Dermis microvascular lymphatic vessel endothelial cell (primary cell): ENCODE measurements at places on chromosomes 5 and 9. TPM values are rescaled to one million over a fixed set of nuclear protein-coding genes. Genes with fewer than 3 reads are reported as not detected.
A peak's percentile ranks its signal among the peaks of the same experiment; 100 is the strongest.

GRCh38 chr9:114261987-114262386, 60.9 kb upstream of the ORM1 start:
- DNase-seq: no peak

DNA sequence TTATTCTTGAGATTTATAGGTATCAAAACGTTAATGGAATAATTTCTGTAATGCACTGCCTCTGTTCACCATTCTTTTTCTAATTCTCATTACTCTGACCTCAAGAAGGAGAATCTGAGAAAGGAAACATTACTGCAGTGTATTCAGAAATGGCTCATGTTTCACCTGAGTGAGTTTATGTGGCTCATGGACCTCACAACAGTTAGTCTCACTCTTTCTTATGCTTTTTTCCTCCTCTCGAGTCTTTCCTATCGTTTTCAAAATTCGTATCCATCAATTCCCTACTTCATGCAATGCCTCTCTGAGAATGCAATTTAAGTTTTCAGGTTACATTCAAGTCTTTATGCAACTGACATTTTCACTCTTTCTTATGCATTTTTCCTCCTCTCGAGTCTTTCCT, 9.6 kb downstream of the CDH10 start:
- DNase-seq: no peak

IRX2 gene
- under 0.01 and 1.5 TPM in 2 replicates for total RNA-seq

FOXD4L4 gene
- total RNA-seq: 0.13 TPM in 1 of 2 replicates, not detected in the other

- DNase-seq: no peak
These were observed 710.4 kb downstream of the IRX1 start for GRCh38 chr5:4306057-4306456.

SLC46A2 gene
- not detected in 2 replicates for total RNA-seq

DNA sequence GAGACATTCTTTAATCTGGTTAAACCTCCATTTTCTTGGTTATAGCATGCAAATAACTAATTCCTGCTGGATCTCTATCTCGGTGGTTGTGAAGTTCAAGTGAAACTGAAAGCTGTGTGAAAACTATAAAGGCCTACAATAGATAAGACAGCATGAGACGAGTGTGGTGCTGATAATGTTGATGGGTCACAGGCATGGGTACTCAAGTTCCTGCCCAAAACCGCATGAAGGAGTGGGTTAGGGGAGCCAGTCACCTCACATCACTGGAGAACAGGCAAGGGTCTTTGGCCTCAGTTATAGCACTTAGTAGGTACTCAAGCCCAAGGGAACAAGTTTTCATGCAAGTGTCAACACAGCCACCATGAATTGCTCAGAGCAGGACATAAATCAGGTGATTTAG, 16.7 kb downstream of the HMHB1 start:
- no peak for DNase-seq

TAF11L9 gene
- total RNA-seq: not detected in 2 replicates

ANKRD31 gene
- total RNA-seq: under 0.01 TPM in 1 of 2 replicates, not detected in the other

DNA sequence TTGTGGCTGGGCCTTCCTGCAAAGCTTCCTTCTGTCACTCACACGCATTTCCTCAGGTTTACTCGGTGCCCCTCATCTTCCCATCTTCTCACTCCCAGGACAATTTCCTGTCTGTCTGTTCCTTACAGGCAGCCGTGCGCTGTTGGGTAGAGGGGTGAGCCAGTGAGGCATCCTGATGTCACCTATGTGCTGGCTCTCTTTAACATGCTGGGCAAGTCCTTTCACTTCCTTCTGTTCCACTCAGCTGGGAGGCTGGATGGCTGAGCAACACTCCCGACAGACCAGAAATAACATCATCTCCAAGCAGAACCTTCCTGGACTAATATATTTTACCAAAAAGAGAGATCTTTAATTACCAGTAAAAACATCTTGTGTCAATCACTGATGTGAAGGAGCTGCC, 103.0 kb downstream of the HSD17B3 start:
- DNase-seq: no peak

GRCh38 chr9:125337236-125337635, 75.6 kb downstream of the GAPVD1 start:
- no peak for DNase-seq

SAPCD2 gene
- total RNA-seq: 5.1 and 10.3 TPM in 2 replicates

DNA sequence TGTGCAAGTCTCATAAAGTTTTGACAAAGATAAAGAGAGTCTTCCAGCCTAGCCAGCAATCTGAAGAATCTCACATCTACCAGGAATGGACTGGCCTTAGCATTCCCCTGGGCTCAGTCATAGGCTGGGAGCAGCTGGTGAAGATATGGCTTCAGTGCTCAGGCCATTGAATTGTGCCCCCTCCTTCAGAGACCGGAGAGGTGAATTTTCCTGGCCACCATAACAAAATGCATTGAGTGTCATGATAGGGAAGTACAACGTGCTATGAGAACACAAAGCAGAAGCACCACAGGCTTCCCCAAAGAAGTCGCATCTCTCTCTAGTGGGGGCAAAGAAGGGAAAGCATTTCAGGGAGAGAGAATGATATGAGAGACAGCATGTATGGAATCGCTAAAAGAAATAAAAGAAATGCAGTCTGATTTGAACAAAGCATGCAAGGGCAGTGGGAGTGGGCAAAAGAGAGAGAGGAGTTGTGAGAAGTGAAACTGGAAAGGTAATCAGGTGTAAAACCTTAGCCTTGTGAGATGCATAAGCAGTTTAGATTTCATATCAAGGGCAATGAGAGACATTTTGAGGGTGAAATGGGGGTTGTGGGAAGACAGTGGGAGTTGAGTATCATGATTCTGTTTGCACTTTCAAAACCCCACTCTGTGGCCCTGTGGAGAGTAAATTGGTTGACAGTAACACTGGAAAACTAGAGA, 57.1 kb upstream of the NMUR2 start:
- DNase-seq: no peak

GRCh38 chr9:2469681-2470221, 151.8 kb upstream of the VLDLR start:
- no peak for DNase-seq

DOCK8 gene
- 3.3 and 4.4 TPM in 2 replicates for total RNA-seq

DNA sequence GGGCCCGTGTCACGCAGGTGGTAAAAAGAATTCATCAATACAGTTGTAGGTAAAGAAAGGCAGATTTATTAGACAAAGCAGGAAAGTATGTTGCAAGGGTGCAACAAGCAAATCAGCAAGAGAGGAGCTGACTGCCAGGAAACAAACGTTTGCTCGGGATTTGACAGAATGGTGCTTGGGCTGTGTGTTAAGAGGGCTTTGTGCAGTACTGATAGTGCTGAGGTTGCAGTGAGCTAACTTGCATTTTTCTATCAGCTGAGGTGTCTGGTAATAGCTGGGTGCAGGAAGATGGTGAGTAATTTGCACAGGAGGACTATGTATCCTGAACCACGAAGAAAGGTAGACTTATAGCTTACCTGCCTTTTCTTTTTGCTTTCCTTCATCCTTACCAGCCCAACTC, 3.9 kb upstream of the RARS1 start:
- no peak for DNase-seq

GRCh38 chr9:88508326-88508725, 26.7 kb upstream of the NXNL2 start:
- DNase-seq: no peak

SMIM33 gene
- total RNA-seq: under 0.01 TPM in 1 of 2 replicates, not detected in the other

- no peak for DNase-seq
These were observed 63.9 kb downstream of the C9orf152 start for GRCh38 chr9:110143950-110144545.

PCDHGB5 gene
- total RNA-seq: 6.4 and 9.7 TPM in 2 replicates

SEMA5A gene
- total RNA-seq: under 0.01 and 0.13 TPM in 2 replicates

DNA sequence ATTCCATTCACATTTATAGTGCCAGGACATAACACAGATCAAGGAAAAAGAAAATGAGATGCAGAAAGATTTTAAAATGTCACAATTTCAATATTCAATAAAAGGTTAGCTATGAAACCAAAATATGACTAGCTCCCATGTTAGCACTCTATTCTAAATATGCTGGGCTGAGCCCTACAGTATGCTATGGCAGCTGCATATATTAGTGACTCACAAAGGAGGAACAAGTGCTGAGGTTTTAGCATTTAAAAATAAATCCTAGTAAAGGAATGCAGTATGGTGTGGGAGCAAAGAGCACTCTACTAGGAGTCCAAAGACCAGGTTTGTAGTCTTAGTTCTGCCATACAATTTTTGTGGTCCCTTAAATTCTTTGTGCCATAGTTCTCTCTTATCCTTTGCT, 118.4 kb downstream of the OXCT1 start:
- no peak for DNase-seq

GRCh38 chr5:168992687-168993086, 308.3 kb downstream of the SLIT3 start:
- DNase-seq: no peak

DNA sequence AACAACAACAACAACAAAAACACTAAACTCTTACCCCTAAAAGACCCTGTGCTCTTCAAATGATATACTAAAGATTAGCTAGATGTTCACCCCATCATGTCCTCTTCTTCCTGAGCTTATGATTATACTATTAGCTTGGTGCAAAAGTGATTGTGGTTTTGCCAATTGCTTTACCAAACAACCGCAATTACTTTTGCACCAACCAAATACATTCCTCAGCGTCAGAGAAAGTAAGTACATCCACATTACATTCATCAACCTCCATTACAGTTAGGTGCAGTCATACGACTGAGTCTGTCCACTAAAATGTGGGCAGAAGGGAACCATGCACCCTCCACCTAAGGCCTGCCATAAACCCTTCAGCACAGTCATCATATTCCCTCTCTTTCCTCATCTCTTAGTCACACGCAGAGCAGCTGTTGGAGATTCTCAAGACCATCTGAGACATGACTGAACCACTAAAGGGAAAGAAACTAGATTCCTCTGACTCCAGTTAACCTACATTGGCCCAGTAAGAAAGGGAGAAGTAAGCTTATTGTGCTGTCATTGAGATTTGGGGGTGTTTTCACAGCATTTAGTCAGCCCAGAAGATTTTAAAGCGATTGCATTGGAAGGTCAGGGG, 181.6 kb upstream of the TLE4 start:
- no peak for DNase-seq

HDAC3 gene
- 46.6 and 52.8 TPM in 2 replicates for total RNA-seq

GRCh38 chr5:146878476-146879172, at the start of gene PPP2R2B:
TSS of gene PPP2R2B (minus strand) at chr5:146878757.
- no peak for DNase-seq

DNA sequence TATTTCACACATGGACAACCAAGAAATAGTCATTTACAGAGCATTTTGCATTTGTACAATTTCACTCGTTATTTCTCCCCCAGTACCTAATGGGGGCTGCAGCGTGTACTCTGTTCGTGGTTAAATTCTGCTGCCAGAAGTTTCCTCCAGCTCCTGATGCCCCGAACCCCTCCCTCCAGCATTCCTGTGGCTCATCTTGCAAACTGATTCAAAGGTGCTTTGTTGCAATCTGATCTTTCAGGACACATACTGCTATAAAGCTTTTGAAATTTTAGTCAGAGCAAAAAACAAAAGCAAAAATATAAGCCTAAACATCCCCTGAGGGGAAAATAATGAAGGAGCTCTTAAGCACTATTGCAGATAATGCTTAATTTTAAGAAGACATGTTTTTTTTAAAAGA, 27.7 kb downstream of the UBLCP1 start:
- DNase-seq: no peak

DNA sequence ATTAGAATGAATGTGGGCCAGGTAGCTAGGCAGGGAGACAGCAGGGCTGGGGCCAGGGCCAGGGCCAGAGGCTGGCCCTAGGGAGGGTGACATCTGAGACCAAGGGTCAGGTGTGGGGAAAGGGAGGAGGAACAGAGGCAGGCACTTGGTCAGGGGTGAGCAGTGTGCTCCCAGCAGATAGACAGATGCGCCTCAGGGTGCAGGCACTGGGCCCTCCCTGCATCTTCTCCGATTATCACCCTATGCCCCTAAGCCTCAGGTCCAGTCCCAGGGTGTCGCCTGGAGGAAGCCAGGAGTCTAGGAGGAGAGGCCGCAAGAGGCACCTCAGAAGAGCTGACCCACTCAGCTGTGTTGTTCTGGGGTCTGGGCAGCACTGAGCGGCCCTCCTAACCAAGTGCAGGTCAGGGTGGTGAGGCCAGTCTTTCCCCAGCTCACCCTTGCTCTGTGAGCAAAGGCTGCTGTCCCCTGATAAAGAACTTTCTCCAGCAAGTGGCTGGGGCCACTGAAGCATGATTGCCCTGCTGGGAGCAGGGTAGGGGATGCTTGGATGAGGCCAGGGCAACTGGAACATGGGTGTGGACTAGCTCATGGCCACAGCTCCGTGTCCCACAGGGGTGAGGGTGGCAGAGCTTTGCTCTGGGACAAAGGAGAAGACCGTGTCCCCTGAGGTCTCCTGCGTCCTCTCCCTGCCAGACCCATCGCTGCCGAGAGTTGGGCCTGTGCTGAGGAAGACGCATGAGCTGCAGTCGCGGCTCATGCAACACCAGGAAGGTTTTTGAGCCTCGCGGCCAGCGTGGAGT, 2.1 kb upstream of the RASGEF1C start:
- DNase-seq: no peak

DNA sequence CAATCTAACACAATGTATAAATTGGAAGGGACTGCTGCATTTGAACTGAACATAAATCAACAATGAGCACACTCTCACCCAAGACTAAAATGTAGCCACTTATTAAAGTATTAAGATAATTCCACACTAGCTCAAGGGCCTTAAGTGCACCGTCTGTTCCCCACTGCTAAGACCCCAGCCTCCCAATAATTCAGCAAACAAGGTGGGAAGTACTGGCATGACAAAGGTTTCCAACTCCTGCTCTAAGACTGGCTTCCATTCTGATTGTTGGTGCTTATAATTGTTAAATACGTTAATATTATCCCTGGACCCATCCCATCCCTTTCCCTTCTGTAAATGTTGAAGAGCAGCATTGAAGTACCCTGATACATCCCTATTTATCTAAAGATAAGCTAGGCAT, 636.7 kb downstream of the NR2F1-AS1 start:
- DNase-seq: no peak

PTGDS gene
- 0.13 and 0.25 TPM in 2 replicates for total RNA-seq

DNA sequence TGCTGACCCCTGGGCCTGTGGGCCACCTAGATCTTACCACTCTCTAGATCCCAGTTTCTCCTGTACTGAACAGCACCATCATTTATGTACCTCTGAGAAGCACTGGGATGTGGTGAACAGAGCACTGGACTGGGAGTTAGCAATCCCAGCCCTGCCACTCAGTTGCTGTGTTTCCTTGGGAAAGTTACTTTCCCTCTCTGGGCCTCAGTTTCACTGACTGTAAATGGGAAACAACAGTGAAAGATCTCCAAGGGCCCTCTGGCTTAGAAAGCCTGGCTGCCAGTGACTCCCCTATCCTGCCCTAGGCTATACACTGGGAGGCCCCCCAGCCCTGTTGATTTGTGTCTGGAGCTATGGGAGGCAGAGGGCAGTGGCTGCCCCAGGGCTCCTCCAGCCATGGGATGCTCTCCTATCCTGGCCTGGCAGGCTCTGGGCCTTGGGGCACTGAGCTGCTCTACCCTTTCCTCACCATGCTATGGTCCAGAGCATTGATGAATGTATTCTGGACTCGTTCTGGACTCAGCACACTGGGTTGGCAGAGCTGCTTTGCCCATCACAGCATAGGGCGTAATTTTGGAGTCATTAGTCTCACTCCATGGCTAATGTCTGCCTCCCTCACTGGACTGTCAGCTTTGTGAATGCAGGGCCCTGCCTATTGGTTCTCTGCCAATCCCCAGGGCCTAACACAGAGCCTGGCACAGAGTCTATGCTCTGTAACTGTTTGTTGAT, 99.3 kb downstream of the RGS3 start:
- DNase-seq: no peak

MLANA gene
- not detected in 2 replicates for total RNA-seq

IFNA2 gene
- total RNA-seq: not detected in 2 replicates

GRCh38 chr9:38103340-38103739, 34.3 kb upstream of the SHB start:
- DNase-seq: no peak

GRCh38 chr9:98182069-98182820, 10.2 kb downstream of the CORO2A start:
- no peak for DNase-seq

GRCh38 chr5:15366676-15367391, 133.1 kb upstream of the FBXL7 start:
- peak; percentile 97 for DNase-seq

GRCh38 chr5:132025403-132025971, 14.0 kb upstream of the ACSL6 start:
- no peak for DNase-seq
